HCT116 (cell line): ENCODE measurements at places on chromosomes 3 and 15.

- DNase-seq, result no peak
- H3K4me3 ChIP-seq, result no peak overlapping the region
- H3K4me1 ChIP-seq, result peaks cover 6% of the 10 kb centered on the region
- no peaks in the 10 kb centered on the region for H3K27me3 ChIP-seq
These were observed 31.0 kb downstream of the NR2F2 start for GRCh38 chr15:96361309-96362010.

- no peak overlapping the region for H3K27ac ChIP-seq
- H3K27me3 ChIP-seq, result no peaks in the 10 kb centered on the region
- peaks cover 16% of the 10 kb centered on the region for H3K4me1 ChIP-seq
These were observed 117.9 kb upstream of the PRR20G start for GRCh38 chr3:127405791-127406190.

DNA sequence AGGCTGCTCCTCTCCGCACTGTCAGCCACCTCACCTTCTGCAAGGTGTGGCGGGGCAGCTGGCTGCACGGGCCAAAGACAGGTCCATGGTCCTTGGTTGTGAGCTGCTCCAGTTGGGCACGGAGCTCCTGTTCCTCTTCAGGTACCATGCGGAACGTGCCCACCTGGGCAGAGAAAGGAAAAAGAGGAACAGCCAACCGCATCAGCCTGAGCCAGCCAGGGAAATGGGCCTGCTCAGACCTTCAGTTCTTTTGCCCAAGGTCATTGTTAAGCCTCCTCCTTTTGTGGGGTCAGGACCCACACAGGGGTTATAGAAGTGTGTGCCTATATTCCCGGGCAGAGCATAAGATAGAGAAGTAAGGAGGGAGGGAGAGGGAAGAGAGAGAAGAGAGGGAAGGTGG lies 2.8 kb downstream of the RLBP1 start:
- DNase-seq, result no peak
- H3K27ac ChIP-seq, result no peak overlapping the region
- no peaks in the 10 kb centered on the region for H3K36me3 ChIP-seq
- no peak overlapping the region for H3K4me3 ChIP-seq
- no peaks in the 10 kb centered on the region for H3K27me3 ChIP-seq

- no peaks in the 10 kb centered on the region for H3K27me3 ChIP-seq
- no peaks in the 10 kb centered on the region for H3K36me3 ChIP-seq
- DNase-seq, result no peak
- no peak overlapping the region for H3K4me3 ChIP-seq
- H3K27ac ChIP-seq, result no peak overlapping the region
- H3K4me1 ChIP-seq, result no peaks in the 10 kb centered on the region
These were observed 95.7 kb downstream of the PPM1L start for GRCh38 chr3:160851629-160852210.

GRCh38 chr3:138394156-138394555 lies 40.3 kb upstream of the ESYT3 start:
- H3K27me3 ChIP-seq, result no peaks in the 10 kb centered on the region
- no peaks in the 10 kb centered on the region for H3K36me3 ChIP-seq
- no peak overlapping the region for H3K4me3 ChIP-seq
- no peak overlapping the region for H3K27ac ChIP-seq

DNA sequence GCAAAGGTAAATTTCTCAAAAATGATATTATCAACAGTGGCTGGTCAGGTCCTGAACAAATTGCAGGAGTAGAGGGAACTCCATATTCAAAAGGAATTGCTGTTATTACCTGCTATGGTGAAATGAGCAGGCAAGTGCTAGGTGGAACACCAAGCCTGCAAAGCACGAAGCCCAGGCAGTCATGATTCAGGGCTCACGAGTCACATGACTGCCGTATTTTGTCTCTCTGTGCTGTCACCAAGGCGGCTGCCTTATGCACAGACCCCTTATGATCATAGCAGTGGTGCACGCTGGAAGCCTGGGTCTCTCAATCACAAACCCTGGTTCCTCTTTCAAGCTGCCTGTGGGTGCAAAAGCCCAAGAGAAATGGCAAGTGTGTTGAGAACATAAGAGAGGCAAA lies 24.4 kb downstream of the SLC12A1 start:
- H3K27me3 ChIP-seq, result peaks cover 12% of the 10 kb centered on the region
- no peak overlapping the region for H3K27ac ChIP-seq
- H3K4me3 ChIP-seq, result no peak overlapping the region
- DNase-seq, result no peak

DNA sequence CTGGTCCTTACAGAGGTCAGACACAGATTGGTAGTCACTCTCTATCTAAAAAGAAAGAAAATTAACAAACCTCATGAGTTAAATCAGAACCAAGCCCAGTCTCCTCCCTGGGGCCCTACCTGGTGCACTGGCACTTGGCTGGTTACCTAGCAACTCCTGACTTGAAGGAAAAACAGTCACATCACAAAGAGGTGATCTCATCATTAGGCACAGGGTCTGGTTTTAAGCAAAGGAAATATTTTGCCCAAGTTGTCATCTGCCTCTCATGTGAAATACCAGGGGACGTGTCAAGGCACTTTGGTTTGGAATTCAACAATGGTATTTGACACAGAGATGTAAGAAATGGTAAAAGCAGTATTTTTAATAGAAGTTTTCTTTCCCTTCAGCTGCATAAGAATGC lies 47.7 kb upstream of the FMN1 start:
- no peak for DNase-seq
- peaks cover 30% of the 10 kb centered on the region for H3K4me1 ChIP-seq
- no peak overlapping the region for H3K27ac ChIP-seq
- H3K36me3 ChIP-seq, result no peaks in the 10 kb centered on the region
- H3K4me3 ChIP-seq, result no peak overlapping the region

DNA sequence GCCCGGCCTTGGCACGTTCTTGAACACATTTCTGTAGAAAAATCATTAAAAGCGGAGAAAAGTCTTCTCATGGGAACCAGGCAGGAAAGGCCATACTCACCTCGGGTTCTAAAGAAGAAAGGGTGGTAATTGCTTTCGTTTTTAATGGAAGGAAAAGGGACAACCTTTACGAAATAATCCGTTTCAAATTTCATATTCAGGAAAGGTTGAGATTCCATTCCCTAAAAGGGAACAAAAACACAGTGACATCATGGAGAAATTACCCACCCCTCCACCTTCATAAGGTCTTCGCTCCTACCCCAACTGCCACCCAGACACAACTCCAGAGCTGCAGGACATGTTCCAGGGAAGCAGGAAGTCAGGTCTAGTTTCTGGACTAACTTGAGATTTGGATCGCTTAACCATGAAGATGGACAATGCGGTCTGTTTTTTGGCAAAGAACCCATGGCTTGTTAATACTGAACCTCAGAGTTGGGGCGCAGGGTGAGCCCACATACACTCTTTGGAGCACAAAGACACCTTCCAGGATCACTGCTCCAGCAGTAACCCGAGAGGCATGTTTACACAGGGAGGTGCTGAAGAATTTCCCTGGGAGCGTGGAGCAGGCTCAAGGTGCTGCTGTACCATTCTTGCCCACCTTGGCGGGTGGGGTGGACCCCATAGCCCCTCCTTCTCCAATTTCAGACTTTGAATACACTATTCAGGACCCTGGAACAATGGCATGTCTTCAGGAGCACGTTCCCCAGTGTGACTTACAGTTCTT lies 49.2 kb downstream of the SPATA12 start:
- H3K27ac ChIP-seq, result no peak overlapping the region
- no peak for DNase-seq
- no peaks in the 10 kb centered on the region for H3K36me3 ChIP-seq
- H3K27me3 ChIP-seq, result no peaks in the 10 kb centered on the region
- 0 out of 2 replicates have a peak, but pooled peaks cover 3% of the 10 kb centered on the region for H3K4me1 ChIP-seq

GRCh38 chr15:29102911-29103823 lies 166.5 kb downstream of the NSMCE3 start:
- DNase-seq, result no peak
- no peak overlapping the region for H3K4me3 ChIP-seq
- H3K27ac ChIP-seq, result no peak overlapping the region
- H3K4me1 ChIP-seq, result no peaks in the 10 kb centered on the region; the same call in 1 of the 2 replicates

- H3K36me3 ChIP-seq, result no peaks in the 10 kb centered on the region
- H3K27me3 ChIP-seq, result no peaks in the 10 kb centered on the region; the same call in 1 of the 2 replicates
- DNase-seq, result peak; percentile 28
- H3K27ac ChIP-seq, result no peak overlapping the region
- no peaks in the 10 kb centered on the region for H3K4me1 ChIP-seq
These were observed 189.2 kb upstream of the THRB start for GRCh38 chr3:24683633-24684384.

DNA sequence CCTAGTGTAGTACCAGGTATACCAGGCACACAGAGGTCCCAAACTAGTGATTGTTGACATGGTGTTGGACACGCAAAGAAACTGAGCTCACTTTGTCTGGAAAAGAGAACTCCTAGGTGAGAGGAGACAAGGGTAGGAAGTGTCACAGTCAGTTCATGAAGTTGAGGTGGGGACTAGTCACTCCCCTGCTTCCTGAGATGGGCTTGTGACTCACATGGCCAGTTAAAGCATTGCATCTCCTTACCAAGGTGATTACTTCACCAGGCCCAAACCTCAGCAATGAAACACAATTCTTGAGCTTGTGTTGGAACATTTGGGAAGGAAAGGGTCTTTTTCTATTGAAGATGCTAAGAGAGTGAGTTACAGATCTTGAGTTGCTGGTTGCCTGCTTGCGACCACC lies 49.2 kb upstream of the RAD18 start:
- DNase-seq, result no peak
- no peaks in the 10 kb centered on the region for H3K4me1 ChIP-seq
- no peaks in the 10 kb centered on the region for H3K36me3 ChIP-seq
- H3K27me3 ChIP-seq, result no peaks in the 10 kb centered on the region
